ENCODE measurements at places on chromosomes 5 and 9. TPM values are rescaled to one million over a fixed set of nuclear protein-coding genes. Genes with fewer than 3 reads are reported as not detected.

THOC3 gene
- 52.1 TPM for total RNA-seq

WHRN gene
- total RNA-seq, result 3.9 TPM

TERT gene
- 1.4 TPM for total RNA-seq

PRR16 gene
- not detected for total RNA-seq

ZNF300 gene
- 2.5 TPM for total RNA-seq

NEURL1B gene
- total RNA-seq, result 2.9 TPM

CTNND2 gene
- not detected for total RNA-seq

OTULIN gene
- total RNA-seq, result 23.5 TPM

SPATA31D4 gene
- not detected for total RNA-seq

IPO11 gene
- total RNA-seq, result 18.6 TPM

HNRNPA0 gene
- 52.1 TPM for total RNA-seq

PGGT1B gene
- 23.0 TPM for total RNA-seq

ERAP2 gene
- total RNA-seq, result 0.93 TPM

C5orf46 gene
- 0.29 TPM for total RNA-seq

Measured in A549 treated with ZK216348 at 1 μM for 4 hours (cell line).